CD4-positive, alpha-beta memory T cell (primary cell): ENCODE measurements at places on chromosomes 2 and 18. TPM values are rescaled to one million over a fixed set of nuclear protein-coding genes. Genes with fewer than 3 reads are reported as not detected.

DNA sequence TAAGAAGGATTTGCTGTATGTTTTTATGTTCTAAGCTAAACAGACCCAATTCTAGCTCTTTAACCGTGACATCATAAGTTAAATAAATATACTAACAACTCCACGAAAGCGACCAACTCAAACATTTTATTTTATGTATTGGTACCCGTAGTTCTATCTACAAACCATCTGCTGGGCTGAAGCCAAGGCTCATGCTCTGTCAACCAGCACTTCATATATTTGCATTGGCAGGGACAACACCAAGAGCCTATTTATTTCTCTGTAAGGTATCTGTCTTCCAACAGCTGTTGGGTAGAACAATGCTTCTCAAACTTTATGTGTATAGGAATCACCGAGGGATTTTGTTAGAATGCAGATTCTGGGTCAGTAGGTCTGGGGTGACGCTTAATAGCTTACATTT, 64.5 kb downstream of the PID1 start:
- H3K36me3 ChIP-seq, result no peaks in the 10 kb centered on the region
- no peak overlapping the region for H3K27ac ChIP-seq
- H3K4me1 ChIP-seq, result no peaks in the 10 kb centered on the region
- DNase-seq, result no peak
- no peak overlapping the region for H3K4me3 ChIP-seq
- H3K27me3 ChIP-seq, result no peaks in the 10 kb centered on the region

RASGRP3 gene
- 2.2 TPM for total RNA-seq

TUBA4B gene
- total RNA-seq, result not detected

KCNG3 gene
- not detected for total RNA-seq
